ENCODE measurements at places on chromosomes 6 and 20. TPM values are rescaled to one million over a fixed set of nuclear protein-coding genes. Genes with fewer than 3 reads are reported as not detected.

Gene FAM217A
- not detected for total RNA-seq

Gene CHRNA4
- not detected for total RNA-seq

Gene RBPJL
- total RNA-seq = not detected

Gene EYA2
- not detected for total RNA-seq

Gene RAET1L
- not detected for total RNA-seq

Gene NHLRC1
- 2.3 TPM for total RNA-seq

Gene HLA-G
- total RNA-seq = not detected

Gene LY6G6D
- not detected for total RNA-seq

Gene SLC22A7
- total RNA-seq = not detected

Gene WFDC10B
- total RNA-seq = not detected

Gene GSTA4
- 23.3 TPM for total RNA-seq

Gene BPIFB2
- not detected for total RNA-seq

Gene F13A1
- total RNA-seq = not detected

Gene RBM24
- total RNA-seq = 4.8 TPM

Gene DSTN
- total RNA-seq = 329 TPM

Gene CLIC1
- 650 TPM for total RNA-seq

Gene UBD
- total RNA-seq = 0.14 TPM

Gene EYA4
- total RNA-seq = not detected

Gene ULBP1
- 0.43 TPM for total RNA-seq

Gene CALHM4
- total RNA-seq = 0.22 TPM

Gene PBX2
- 41.5 TPM for total RNA-seq

Gene ARFGEF2
- total RNA-seq = 74.1 TPM

Gene OLIG3
- total RNA-seq = not detected

Gene SSTR4
- total RNA-seq = not detected

Gene MOXD1
- 0.07 TPM for total RNA-seq

Gene LGSN
- under 0.01 TPM for total RNA-seq

Gene SLC32A1
- total RNA-seq = not detected

Gene CHD6
- total RNA-seq = 33.1 TPM

Gene PREP
- 29.4 TPM for total RNA-seq

Gene RIPPLY2
- total RNA-seq = not detected

Gene DDR1
- total RNA-seq = 5.7 TPM

Gene BPIFA1
- not detected for total RNA-seq

Gene GABRR2
- 0.27 TPM for total RNA-seq

Gene SLC22A2
- total RNA-seq = not detected

Gene BPIFA3
- total RNA-seq = not detected

Gene TRIM10
- not detected for total RNA-seq

Gene SYCP2
- 0.50 TPM for total RNA-seq

Gene KCNK15
- 0.07 TPM for total RNA-seq

Gene REM1
- 0.14 TPM for total RNA-seq

Gene C6orf52
- not detected for total RNA-seq

Gene OR2J3
- total RNA-seq = not detected

Gene NKX2-2
- total RNA-seq = not detected

Gene LRRN4
- total RNA-seq = under 0.01 TPM

Gene PROCR
- 337 TPM for total RNA-seq

Gene CYP39A1
- total RNA-seq = 0.22 TPM

Gene ATXN1
- 32.1 TPM for total RNA-seq

Gene FLRT3
- total RNA-seq = 0.14 TPM

Gene PRRT1
- 0.14 TPM for total RNA-seq

Gene SYTL3
- 0.65 TPM for total RNA-seq

Gene PREX1
- total RNA-seq = 113 TPM

Gene TCF21
- not detected for total RNA-seq

All from thoracic aorta endothelial cell (primary cell).